ENCODE measurements at places on chromosomes 2 and 18.

DNA sequence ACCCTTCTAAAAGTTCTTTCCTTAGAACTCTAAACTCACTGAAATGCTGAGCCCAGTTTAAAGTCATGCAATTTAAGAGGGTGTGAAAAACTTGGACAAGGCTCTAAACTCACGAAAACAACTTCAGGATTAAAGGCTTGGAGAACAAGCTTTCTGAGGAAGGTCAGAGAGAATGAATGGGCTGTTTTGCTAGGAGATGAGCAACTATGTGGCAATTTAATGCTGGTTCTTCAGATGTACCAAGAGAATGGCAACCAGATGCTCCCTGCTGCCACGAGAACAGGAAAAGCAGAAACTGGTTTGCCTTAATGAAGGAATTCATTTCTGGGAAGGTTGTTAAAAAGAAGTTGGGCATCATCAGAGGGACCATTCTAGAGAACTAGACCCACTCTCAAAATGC lies 77.8 kb upstream of the PMAIP1 start:
- no peak for DNase-seq

DNA sequence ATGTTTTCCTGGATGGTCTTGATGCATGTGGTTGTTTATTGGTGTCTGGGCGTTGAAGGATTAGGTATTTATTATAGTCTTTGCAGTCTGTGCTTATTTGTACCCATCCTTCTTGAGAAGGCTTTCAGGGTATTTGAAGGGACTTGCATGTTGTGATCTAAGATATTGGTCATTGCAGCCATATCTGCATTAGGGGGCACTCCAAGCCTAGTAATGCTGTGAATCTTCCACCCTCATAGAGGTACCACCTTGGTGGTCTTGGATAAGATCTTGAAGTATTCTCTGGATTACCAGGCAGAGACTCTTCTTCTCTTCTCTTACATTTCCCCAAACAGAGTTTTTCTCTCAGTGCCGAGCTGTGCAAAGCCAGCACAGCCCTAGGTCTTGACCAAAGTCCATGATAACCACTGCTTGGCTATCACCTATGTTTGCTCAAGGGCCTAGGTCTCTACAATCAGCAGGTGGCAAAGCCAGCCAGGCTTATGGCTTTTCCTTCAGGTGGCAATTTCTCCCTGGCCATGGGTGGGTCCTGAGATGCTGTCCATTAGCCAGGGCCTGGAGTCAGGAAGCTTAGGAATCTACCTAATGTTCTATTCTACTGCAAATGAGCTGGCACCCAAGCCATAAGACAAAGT lies 15.4 kb upstream of the PPP1R1C start:
- no peak for DNase-seq

DNA sequence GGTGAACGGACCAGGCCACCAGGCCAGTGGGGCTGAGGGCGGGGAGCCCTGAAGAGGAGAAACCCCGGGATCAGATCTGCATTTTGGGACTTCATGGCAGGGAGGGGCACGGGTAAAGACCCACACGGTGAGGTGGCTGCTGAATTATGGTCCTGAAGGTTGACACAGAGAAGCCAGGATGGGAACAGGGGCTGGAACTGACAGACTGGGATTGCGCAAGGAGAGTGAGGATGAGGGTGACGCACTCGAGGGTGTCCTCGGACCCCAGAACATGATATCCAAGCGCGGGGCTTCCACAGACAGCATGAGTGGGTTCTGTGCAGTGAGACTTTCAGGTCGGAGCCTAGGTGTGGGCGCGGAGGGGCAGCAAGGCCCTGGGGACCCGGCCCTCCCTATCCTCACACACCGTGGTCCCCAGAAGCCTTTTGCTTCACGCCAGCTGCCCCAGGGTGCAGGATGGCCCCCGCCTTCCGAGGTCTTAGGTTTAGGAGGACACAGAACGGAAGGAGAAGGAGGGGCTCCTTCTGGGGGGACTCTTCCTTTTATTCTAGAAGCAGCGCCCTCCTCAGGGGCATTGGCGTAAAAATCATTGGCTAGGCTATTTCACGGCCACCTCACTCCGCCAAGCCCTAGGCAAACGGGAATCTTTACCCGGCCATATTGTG lies 416.8 kb upstream of the HS6ST1 start:
- no peak for DNase-seq

GRCh38 chr2:205892251-205892655 lies 193.7 kb downstream of the INO80D start:
- no peak for DNase-seq

- no peak for DNase-seq
Measured at GRCh38 chr2:216616083-216616678, 17.0 kb upstream of the IGFBP2 start.

- DNase-seq: no peak
Measured at GRCh38 chr18:28602391-28602790, 425.5 kb upstream of the CDH2 start.

DNA sequence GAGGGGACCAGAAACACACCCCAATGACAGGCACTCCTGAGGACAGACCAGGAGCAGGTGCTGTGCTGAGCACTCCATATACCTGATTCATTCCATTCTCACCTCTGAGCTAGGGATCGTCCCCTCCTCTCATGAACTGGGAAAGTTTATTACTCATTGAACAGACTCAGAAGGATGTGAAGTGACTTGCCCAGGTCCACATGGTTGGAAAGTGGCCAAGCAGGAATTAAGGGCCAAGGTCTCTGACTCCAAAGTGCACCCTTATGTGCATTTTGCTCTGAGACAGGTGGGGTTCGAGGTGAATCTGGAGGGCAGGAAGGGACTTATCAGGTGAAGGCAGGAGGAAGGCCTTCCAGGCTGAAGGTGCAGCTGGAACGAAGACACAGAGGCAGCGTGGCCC lies 25.1 kb upstream of the PLB1 start:
- no peak for DNase-seq

GRCh38 chr2:17863539-17863938 lies 14.9 kb upstream of the KCNS3 start:
- no peak for DNase-seq

DNA sequence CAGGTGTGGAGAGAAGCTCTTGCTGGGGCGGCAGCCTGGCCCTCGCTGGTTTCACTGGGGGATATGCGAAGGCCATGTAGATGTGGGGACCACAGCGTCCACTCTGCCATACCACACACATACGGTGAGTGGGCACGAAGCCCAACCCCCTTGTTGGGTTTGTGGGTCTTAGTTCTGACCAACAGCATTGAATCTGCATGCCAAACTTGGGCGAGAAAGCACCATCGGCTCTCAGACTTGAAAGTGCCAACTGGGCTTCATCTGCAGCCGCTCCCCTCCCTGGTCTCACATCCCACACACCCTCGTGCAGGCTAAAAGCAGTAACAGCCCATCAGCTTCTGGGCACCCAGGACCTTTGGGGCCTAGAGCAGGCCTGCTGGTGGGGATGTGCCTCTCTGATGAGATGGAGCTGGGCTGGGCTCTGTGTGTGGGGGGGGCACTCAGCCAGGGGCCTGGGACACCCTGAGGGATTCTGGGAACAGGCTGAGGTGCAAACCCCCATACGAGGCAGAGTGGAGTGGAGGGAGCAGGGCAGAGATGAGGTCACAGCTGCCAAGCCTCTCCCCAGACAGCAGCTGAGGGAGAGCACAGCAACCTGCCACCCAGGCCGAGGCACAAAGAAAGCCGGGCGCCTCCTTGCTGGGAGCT lies 264.4 kb downstream of the TWIST2 start:
- no peak for DNase-seq

GRCh38 chr18:22200611-22201225 lies 31.3 kb downstream of the GATA6 start:
- DNase-seq: no peak

DNA sequence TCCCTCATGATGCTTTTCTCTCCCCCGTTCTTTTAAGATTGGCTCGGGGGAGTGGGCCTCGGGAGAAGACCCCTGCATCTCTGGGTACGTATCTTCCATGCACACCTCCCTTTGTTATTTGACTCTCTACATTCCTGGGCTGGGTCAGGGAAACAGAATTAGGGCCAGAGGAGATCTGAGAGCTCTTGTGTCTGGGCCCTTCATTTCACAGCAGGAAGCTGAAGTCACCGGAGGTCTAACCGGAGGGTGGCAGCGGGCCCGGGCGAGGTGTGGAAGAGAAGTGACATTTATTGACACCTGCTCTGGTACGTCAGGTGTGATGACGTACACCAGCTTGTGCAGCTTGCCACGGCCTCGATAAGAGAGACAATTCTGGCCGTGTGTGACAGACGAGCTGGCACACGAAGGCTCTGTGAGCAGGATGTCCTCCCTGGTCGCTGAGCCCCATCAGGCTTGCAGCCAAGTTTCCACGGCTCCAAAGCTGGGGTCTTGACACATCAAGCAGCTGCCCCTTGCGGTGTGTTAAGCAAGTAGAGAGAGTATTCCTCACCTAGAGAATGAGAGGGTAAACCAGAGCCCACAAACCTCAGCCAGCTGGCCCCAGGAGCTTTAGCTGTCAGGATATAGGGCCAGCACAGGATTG lies 30.4 kb downstream of the TOGARAM2 start:
- peak; percentile 76 for DNase-seq

DNA sequence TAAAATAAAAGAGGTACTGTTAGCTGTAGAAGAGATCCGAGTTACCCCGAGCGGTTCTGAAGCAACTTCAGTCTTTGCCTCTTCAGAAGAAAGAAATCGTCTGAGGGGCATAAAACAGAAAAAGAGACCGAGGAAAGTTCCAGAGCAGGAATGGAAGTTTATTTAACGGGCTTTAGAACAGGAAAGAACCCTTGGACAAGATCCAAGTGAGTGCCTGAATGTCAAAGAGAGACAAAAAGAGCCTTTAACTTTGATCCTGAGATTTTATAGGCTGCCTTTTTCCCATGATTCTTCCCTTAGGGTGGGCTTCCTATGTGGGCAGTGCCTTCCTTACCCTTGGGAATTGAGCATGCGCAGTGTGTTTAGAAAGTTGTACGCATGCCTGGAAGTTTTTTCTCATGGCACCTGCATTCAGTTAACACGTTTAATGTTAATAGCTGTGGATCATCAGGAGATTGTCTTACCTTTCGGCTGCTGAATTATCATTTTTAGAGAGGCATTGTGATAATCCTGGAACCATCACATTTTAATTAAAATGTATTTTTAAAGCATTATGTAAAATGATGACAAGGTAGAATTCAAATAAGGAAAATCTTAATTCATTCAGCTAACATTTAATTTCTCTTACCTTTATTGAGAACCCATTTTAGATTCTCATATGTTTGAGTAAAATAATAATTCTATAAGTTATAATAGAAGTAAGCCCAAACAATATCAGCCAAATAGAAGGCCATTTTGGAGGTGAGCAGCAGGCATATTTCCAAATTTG lies 269.5 kb upstream of the ZSWIM2 start:
- DNase-seq: no peak

GRCh38 chr2:186559370-186559769 lies 30.5 kb upstream of the ITGAV start:
- no peak for DNase-seq

DNA sequence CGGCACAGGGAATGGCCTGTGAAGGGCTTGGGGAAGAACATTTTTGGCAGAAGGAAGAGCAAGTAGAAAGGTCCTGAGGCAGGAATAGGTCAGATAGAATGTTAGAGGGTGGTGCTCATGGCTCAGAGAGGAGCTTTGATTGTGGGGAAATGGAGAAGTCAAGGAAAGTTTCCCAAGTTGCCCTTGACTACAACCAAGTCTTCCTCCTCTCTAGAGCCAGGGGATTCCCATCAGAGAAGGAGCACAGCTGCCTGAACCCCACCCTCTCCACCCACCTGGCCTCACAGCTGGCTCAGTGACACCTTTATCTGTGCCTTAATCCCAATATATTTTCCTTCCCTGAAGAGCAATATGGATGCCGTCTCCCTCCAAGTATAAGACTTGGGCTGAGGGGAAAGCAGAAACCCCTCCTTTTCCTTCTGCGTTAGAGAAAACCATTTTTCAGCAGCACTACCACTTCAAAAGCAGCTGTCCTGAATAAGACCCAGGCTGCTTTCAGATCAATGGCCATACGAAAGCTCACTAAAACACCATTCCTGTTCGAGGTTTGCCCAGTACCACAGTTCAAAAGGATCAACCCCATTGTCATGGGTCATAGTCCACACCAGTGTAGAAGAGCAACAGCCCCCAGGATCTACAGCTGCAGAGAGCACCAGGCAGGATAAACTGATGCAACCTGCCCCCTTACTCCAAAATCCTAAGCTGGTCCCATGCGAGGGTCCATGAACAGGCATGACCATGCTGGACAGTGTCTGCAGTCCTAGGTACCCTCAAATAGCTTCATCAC lies 199.6 kb downstream of the AFF3 start:
- DNase-seq: no peak

- DNase-seq: no peak
Measured at GRCh38 chr2:235051436-235052260, 99.8 kb downstream of the SH3BP4 start.

DNA sequence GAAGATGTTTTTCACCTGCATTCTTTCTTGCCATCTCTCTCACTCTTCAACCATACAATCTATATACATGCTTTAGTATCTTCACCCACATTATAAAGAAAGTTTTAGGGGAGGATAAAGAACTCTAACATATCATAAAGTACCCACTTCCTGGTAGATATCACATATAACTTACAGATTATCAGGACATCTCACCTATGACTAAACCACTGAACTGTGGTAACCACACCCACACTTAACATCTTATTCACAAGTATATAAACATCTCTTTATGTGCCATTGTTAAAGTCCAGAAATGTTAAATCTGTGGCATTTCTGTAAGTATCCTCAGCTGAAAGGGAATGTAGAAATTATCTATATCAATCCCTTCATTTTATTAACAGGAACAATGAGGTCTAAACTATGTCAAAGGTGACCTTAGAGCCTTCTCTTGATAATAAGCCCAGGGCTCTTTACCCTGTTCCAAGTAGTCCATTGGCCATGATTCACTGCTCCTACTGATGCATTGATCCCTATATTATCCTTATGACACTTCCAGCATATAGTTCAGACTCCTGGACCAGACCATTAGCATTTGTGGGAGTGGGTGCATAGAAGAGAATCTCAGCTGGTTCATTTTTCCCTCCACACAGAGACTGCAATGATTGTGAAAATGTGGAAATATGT lies 182.4 kb downstream of the SUCLG1 start:
- DNase-seq: no peak

GRCh38 chr2:88016960-88017779 lies 823 bp upstream of the RNU2-63P start:
- DNase-seq: peak; percentile 57
